ENCODE measurements at places on chromosomes 4 and X.

- DNase-seq = peak; percentile 78
These were observed at the start of gene SCD5 for GRCh38 chr4:82798168-82799005. Gene SCD5 (minus strand): TSS chr4:82798796. CDS start chr4:82798537, 259 bp downstream.

GRCh38 chr4:143390764-143391163 is 54.1 kb downstream of the GAB1 start:
- no peak for DNase-seq

- peak; percentile 76 for DNase-seq
These were observed 53.1 kb downstream of the STX18 start for GRCh38 chr4:4488405-4489404.

GRCh38 chrX:115650916-115651315 is 89.9 kb downstream of the PLS3 start:
- no peak for DNase-seq

GRCh38 chr4:89158884-89159503 is 47.7 kb downstream of the TIGD2 start:
- DNase-seq = no peak

GRCh38 chr4:89447543-89447942 is 139.9 kb upstream of the GPRIN3 start:
- DNase-seq = no peak

GRCh38 chrX:859329-859728 is 228.7 kb downstream of the SHOX start:
- DNase-seq = no peak

GRCh38 chrX:104310657-104311254 is 56.0 kb upstream of the ESX1 start:
- no peak for DNase-seq

DNA sequence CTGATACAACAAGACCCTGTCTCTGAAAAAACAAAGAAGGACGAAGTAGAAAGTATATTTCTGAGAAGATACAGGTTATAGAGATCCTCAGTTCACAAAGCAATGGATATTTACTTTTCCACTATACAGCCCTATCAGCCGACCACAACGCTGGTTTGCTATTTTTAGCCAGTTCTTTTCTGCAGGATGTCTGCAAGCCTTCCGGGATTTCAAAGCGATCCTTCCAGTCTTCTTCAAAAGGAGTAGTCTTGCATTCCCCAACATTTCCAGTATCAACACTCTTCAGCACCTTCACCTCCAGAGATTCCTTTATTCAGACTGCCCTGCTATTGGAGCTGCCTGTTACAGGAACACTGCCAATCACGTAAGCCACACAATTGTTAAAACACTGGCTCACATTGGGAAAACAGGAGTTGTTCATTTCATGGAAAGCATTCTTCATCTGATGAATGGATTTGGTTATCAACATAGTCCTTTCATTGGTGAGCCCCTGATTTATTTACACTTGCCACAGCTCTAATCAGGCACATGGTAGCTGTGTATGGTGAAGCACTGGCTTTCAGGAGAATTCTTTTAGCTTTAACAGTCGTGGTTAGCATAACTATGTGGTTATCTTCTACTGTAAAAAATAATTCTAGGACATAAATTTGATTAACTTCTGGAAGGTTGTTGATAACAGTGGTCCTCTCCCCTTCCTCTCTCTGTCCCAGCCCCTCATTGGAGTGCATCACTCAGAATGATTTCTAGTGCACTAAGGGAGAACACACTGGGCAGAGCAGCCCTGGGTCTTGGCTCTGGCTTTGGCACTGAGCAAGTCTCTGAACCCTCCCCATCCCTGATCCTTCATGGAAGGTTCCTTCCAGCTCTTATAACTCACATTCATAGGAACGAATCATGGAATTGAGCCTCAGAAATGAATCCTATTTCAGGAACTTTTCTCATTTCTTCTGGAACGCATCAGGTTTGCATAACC is 109.9 kb upstream of the SORBS2 start:
- no peak for DNase-seq

- DNase-seq = no peak
These were observed 280.2 kb upstream of the SLC7A11 start for GRCh38 chr4:138522366-138522765.
